Stimulated activated CD4-positive, alpha-beta T cell treated with anti-CD3 and anti-CD28 coated beads, TNF-alpha, amount 100 ng/mL, for 1 hour (primary cell): ENCODE measurements at places on chromosomes 1 and 21.

- DNase-seq, result no peak
These were observed 57.1 kb upstream of the NFASC start for GRCh38 chr1:204813522-204813921.

- DNase-seq, result no peak
These were observed 61.1 kb downstream of the LDLRAD2 start for GRCh38 chr1:21873174-21873573.

DNA sequence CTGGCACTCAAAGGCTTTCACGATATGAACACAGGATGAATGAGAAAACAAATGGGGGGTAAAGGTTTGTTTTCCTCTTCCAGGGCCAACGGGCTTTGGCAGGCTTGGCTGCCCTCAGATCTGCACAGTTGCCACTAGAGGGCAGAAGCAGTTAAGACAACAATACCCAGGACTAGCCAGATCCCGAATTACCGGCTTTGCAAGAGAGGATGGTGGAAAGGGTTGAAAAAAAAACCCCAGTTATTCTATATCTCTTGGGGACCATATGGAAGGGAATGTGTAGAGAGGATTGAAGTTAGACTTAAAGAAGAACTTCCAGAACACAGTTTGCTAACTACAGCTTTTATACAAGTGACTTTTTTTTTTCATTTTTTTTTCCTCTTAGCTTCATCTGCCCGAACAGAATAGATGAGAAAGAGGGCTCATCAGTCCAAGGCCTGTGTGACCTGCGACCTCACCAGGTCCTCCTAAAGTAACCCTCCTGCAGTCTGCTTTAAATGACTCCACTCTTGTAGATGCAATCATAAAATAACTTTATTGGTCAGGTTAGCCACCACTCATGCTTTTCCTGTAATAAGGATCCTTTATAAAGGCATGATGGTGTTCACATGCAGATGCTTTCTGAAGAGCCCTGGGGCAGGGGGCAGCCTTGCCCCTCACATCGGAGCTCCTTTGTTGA, 10.7 kb downstream of the FMOD start:
- DNase-seq, result no peak

DNA sequence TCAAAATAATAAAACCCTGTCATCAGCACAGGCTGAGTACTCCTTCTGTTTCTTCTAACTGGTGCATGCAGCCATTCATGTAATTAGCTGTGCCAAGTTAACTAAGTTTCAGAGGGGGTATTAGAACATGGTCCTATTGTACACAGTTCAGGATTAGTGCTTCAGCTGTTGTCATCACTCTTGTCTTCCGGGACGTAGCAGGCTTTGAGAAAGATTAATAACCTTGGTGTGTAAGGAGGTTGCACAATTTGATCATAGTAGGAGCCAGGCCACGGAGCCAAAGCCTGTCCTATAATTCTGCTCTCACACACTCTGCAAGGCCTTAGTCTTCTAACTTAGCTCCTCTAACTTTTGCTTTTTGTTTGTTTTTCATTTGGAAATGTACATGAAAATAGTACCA, 44.7 kb downstream of the PTGFRN start:
- DNase-seq, result no peak

- DNase-seq, result no peak
These were observed 5.3 kb upstream of the RGS7 start for GRCh38 chr1:241362350-241362749.

DNA sequence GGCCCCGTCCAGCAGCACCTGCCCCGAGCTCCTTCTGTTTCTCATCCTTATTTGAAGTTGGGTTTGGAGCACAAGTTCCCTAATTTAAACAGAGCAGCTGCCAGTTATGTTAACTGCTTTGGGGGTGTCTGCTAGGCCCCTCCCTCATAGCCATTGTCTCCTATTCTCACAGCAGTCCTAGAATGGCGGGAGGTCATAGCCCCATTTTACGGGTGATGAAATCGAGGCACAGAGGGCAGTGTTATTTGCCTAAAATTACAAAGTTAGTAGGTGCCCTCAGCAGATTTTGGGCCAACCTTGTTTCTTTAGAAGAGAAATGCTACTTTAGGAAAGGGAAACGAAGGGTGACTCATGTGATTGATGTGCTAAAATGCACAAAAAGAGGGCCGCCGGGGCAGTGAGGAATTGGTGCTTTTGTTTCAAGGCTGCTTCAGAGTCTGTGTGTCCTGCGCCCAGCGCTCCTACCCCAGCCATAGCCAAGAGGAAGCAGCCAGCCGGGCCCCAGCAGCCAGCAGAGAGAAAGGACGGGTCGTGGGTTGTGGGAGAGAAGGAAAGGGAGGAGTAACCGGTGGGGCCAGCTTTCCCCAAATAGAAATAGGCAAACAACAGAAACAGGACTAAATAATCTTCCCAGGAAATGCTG, 13.0 kb downstream of the VANGL1 start:
- DNase-seq, result no peak
